Neural crest cell (in vitro differentiated cells): ENCODE measurements at places on chromosomes 5 and 9. TPM values are rescaled to one million over a fixed set of nuclear protein-coding genes. Genes with fewer than 3 reads are reported as not detected.

Gene SV2C
- total RNA-seq = 0.33 and 0.66 TPM in 2 replicates

Gene CCNH
- total RNA-seq = 36.9 and 38.3 TPM in 2 replicates

Gene KCNV2
- not detected in 2 replicates for total RNA-seq

Gene GFRA3
- total RNA-seq = 8.5 and 9.7 TPM in 2 replicates

Gene PRRC1
- total RNA-seq = 58.6 and 63.1 TPM in 2 replicates

Gene RXFP3
- total RNA-seq = 0.12 TPM in 1 of 2 replicates, not detected in the other

DNA sequence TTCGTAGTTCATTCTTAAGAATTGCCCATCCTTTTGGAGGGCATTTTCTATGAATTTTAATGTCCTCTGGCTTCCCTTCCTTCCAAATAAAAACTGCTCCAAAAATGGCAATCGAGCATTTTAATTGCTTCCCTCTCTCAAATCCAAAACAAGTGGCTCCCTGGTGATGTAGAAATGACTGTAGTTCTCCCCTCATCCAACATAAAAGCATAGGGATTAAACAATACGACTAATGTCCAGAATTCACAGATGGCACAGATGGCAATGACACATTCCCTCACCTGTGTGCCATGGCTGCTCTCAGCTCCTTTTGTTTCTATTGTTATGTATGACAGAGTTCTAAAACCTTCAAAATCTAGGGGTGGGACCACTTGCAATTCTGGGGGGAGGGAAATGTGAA, 417.3 kb downstream of the RAB3C start:
- H3K4me1 ChIP-seq = peaks cover 32% of the 10 kb centered on the region
- peak overlapping the region; percentile 72 for H3K27ac ChIP-seq
- no peaks in the 10 kb centered on the region for H3K27me3 ChIP-seq
- no peak overlapping the region for H3K4me3 ChIP-seq
- H3K36me3 ChIP-seq = no peaks in the 10 kb centered on the region
- DNase-seq = no peak

DNA sequence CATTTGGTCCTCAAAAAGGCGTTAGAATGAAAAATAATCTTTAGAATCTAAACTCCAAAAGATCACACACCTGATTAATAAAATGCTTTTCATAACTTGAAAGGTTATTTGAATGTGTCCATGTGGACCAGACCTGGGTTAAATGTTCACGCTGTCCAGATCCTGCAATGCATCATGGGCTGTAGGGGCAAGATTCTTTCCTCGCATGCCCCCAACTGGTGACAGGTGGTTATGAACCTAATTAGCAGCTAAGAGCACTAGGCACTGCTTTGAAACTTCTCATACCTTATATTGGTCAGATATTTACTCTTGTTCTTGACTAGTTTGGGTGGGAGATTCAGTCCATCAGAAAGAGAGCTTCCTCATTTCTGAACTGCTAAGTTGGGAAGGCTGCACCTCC, 19.3 kb upstream of the PIP5K1B start:
- peaks cover 17% of the 10 kb centered on the region for H3K27me3 ChIP-seq
- DNase-seq = no peak

- H3K27me3 ChIP-seq = no peaks in the 10 kb centered on the region
- H3K4me3 ChIP-seq = no peak overlapping the region
- no peak for DNase-seq
- H3K36me3 ChIP-seq = no peaks in the 10 kb centered on the region
Observed at GRCh38 chr5:66697796-66698564, 101.8 kb downstream of the MAST4 start.

DNA sequence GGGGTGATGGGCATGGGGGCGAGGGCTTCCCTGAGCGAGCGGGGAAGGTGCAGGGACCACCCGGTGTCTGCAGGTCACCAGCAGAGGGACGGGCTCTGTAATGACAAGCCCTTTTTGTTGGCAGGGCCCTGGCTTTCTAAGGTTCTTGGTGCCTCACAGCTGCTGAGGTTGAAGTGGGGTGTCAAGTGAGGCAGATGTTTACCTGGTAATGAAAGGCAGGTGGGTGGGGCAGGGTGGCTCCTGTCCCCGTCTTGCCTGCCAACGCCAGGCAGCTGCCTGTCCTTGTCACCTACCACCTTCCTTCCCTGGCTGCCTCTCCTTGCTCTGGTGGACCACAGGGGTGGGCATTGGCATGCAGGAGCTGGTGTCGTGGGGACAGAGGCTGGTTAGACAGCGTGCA, 41.0 kb upstream of the SEMA4D start:
- H3K36me3 ChIP-seq = no peaks in the 10 kb centered on the region
- H3K27me3 ChIP-seq = no peaks in the 10 kb centered on the region
- peak overlapping the region; percentile 43 for H3K27ac ChIP-seq
- no peak overlapping the region for H3K4me3 ChIP-seq
- no peak for DNase-seq

DNA sequence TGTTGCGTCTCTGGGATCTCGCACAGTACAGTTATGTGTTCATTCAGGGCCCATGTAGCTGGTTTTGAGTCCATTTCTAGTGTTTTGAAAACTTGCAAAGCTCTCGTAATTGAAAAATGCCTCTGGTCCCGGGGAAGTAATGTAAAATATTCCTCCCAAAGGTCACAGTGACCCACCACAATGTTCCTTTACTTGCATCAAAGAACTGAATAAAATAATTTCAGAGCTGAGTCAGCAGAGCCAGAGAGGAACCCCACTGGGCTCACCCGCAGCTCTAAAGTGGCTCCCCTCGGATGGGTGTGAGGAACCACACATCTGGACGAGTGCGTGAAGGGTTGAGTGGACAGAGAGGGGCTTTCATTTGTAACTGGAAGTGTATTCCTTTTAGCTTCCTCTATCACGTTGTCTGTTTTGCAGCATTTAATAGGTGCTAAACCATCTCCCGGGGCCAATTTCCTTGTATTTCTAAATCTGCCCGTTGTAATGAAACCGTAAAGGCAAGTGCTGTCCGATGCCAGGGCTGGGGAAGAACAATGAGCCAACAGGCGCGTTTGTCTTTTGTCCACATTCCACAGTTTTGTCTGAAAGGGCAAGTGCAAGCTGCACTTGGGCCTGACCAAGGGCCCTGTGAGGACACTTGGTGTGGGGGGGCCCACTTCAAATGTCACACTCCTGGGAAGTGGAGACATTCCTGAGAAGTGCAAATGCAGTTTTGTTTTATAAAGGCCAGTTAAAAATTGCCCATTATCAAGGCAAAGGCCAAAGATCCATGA, 29.9 kb downstream of the COL5A1 start:
- DNase-seq = no peak
- H3K27me3 ChIP-seq = peaks cover 3% of the 10 kb centered on the region
- no peak overlapping the region for H3K4me3 ChIP-seq
- no peak overlapping the region for H3K27ac ChIP-seq
- peaks cover 5% of the 10 kb centered on the region for H3K36me3 ChIP-seq

GRCh38 chr9:91564081-91564670, 140.5 kb upstream of the NFIL3 start:
- H3K4me1 ChIP-seq = peaks cover 5% of the 10 kb centered on the region
- H3K27ac ChIP-seq = no peak overlapping the region
- peaks cover 4% of the 10 kb centered on the region for H3K27me3 ChIP-seq
- no peak for DNase-seq

- no peak overlapping the region for H3K4me3 ChIP-seq
- no peak overlapping the region for H3K27ac ChIP-seq
- H3K4me1 ChIP-seq = peaks cover 30% of the 10 kb centered on the region
- H3K36me3 ChIP-seq = no peaks in the 10 kb centered on the region
- H3K27me3 ChIP-seq = no peaks in the 10 kb centered on the region
Observed at GRCh38 chr9:14526504-14526903, 166.7 kb downstream of the ZDHHC21 start.

GRCh38 chr5:38551030-38552017, 5.1 kb downstream of the LIFR start:
- H3K4me3 ChIP-seq = peak overlapping the region; percentile 52
- H3K4me1 ChIP-seq = peaks cover 18% of the 10 kb centered on the region
- DNase-seq = no peak
- H3K27ac ChIP-seq = no peak overlapping the region

GRCh38 chr5:178442405-178443257, 147.6 kb downstream of the COL23A1 start:
- H3K4me1 ChIP-seq = peaks cover 8% of the 10 kb centered on the region
- H3K27ac ChIP-seq = peak overlapping the region; percentile 75
- H3K4me3 ChIP-seq = no peak overlapping the region
- H3K36me3 ChIP-seq = peaks cover 3% of the 10 kb centered on the region
- DNase-seq = no peak

DNA sequence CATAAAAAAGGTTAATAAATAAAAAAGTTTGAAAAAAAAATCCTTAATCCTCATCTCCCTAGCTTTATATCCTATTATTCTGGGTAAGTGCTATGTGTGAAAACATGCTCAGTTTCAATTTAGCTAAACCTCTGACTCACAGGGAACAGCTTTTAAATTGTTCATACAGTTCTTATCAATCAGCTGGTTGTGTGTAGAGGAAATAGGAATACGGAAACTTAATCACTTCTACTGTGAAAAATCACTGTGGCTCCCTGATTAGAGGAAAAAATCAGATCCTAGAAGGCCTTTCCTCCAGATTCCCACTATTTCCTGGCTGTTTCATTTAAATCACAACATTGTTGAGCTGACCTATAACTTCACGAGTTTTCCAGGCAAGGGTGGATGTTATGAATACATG, 120.5 kb downstream of the MARCHF3 start:
- H3K4me1 ChIP-seq = peaks cover 5% of the 10 kb centered on the region
- no peak for DNase-seq
- H3K4me3 ChIP-seq = no peak overlapping the region
- no peaks in the 10 kb centered on the region for H3K27me3 ChIP-seq
- peaks cover 35% of the 10 kb centered on the region for H3K36me3 ChIP-seq

DNA sequence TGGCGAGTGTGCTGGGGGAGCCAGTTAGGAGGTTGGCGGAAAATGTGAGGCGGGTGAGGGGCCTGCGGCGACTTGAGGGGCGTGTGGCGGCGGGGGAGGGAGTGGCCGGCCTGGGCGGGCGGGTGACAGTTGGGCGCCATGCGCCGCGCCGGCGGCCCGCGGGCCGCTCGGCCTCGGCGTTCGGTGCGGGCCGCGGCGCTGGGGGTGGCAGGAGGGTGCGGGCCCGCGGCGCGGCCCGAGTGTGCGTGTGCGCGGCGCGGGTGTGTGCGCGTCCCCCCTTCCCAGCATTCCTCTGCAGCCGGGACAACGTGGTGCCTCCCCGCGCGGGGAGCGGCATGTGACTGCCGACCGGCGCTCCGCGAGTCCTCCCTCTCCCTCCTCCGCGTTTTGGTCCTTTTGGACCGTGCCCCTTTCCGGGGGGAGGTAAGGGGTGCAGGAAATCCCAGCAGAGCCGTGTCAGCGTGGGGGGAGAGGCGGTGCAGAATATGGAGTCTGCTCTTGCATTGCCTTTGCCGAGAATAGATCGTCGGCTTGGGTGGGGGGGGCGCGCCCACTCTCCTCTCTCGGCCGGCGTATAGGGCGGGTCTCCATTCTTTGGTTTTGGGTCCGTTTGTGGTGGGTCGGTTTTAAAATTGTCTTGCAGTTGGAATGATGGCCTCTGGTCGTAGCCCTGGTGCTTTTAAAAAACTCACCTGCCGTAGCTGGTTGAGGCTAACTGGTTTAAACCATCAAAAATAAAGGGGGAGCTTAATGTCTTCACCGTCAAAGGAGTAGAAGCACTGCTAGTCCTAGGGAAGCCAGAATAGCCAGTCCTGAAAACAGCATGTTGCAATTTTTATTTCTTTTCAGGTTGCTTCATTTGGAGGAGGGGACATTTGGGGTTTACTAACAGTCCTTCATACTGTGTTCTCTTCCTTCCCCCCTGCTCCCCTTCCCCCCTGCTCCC, 2.0 kb downstream of the LARP1 start:
- H3K4me3 ChIP-seq = peak overlapping the region; percentile 100
- peak overlapping the region; percentile 97 for H3K27ac ChIP-seq
- H3K36me3 ChIP-seq = no peaks in the 10 kb centered on the region

DNA sequence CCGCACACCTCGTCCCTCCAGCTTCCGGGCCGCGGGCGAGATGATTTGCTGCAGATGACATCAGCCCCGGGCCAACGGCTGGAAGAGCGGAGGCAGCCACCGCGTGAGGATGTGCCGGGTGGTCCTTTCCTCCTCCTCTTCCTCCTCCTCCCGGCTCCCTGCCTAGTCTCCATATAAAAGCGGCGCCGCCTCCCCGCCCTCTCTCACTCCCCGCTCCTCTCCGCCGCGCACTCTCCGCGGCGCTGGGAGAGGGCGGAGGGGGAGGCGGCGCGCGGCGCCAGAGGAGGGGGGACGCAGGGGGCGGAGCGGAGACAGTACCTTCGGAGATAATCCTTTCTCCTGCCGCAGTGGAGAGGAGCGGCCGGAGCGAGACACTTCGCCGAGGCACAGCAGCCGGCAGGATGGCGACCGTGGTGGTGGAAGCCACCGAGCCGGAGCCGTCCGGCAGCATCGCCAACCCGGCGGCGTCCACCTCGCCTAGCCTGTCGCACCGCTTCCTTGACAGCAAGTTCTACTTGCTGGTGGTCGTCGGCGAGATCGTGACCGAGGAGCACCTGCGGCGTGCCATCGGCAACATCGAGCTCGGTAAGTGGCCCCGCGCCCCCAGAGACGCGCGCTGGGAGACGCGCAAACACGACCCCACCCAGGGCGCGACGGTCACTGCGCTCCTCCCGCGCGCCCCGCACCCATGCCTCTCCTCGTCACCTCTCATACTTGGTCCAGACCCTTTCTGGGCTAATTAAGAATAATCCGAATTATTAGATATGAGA, at the start of gene MAP1B:
MAP1B (plus strand) TSS at position 345 of the 770 bp plus-strand sequence; CDS start at position 402, 57 bp downstream.
- peaks cover 19% of the 10 kb centered on the region for H3K36me3 ChIP-seq
- peaks cover 6% of the 10 kb centered on the region for H3K27me3 ChIP-seq
- peak; percentile 80 for DNase-seq
- H3K4me3 ChIP-seq = peak within 1 kb of the TSS; percentile 96

DNA sequence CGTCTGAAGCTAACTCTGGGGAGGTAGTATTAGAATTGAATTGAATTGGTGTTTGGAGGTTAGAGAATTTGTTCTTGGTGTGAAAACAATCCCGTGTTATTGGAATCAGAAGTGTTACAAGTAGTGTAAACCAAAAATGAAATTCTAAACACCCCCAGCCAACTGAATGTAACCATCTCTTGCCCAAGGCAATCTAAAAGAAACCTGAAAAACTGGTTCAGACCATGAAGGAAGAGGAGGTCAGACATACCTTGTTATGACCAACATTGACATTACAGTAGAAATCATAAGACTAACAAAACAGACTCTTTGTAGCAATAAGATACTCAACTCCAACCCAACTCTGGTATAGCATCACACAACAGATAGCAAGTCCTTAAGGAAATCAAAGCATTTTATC, 159.0 kb downstream of the TUSC1 start:
- no peak overlapping the region for H3K4me3 ChIP-seq
- DNase-seq = no peak
- no peaks in the 10 kb centered on the region for H3K36me3 ChIP-seq
- no peak overlapping the region for H3K27ac ChIP-seq

DNA sequence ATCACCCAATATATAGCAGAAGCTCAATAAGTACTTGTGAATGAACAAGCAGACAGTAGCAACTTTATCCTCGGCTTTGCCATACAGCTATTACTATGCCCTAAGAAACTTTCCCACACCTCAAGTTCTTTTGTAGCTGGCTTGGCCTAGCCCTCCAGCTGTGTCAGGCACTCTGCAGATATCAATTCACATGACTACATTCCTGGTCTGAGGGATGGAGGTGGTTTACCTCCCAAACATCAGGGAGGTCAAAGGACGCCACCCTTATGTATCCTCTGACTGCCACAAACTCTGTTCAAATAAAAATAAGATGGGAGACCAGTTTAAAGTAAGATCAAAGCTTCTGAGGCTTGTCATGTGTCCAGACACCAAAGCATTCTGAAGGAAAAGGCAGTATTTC, 416.3 kb downstream of the PIK3R1 start:
- no peaks in the 10 kb centered on the region for H3K36me3 ChIP-seq
- no peak for DNase-seq
- no peaks in the 10 kb centered on the region for H3K27me3 ChIP-seq
- H3K27ac ChIP-seq = no peak overlapping the region
- peaks cover 11% of the 10 kb centered on the region for H3K4me1 ChIP-seq
- no peak overlapping the region for H3K4me3 ChIP-seq
